Fibroblast of lung (primary cell): ENCODE measurements at places on chromosomes 12 and 14. TPM values are rescaled to one million over a fixed set of nuclear protein-coding genes. Genes with fewer than 3 reads are reported as not detected.

DNA sequence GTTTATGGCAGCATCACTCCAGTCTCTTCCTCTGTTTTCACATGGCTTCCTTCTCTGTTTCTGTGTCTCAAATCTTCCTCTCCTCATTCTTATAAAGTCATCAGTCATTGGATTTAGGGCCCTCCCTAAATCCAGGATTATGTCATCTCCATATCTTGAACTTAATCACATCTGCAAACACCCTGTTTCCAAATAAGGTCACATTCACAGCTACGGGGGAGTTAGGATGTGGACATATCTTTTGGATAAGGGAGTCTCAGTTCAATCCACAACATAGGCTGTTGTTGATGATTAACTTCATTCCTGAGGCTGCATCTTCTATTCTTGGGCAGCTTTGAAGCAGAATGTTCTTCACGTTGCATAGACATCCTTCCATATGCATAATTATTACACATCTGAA lies 40.3 kb upstream of the NTF3 start:
- peak; percentile 41 for DNase-seq

C12orf56 gene
- total RNA-seq, result 0.77 and 1.5 TPM in 2 replicates

DNA sequence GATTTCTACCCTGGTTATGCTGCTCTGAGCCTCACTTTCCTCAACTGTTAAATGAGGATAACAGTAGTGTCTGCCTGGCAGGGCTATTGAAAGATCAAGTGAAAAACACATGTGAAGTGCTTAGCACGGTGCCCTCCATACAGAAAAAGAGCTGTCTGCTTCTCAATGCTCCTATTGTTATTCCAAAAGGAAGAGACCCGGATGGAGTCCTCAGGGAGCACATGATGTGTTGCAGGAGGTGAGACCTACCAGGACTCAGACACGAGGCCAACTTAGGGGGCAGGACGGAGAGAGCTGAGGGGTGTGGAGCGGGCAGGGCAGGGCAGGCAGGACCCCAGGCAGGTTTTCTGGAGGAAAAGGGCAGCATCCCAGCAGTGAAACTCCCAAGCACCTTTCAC lies 8.9 kb downstream of the FAIM2 start:
- DNase-seq, result no peak

PRB4 gene
- not detected in 2 replicates for total RNA-seq

- no peak for DNase-seq
These were observed 141.7 kb downstream of the TMEM132C start for GRCh38 chr12:128408669-128409068.

DNA sequence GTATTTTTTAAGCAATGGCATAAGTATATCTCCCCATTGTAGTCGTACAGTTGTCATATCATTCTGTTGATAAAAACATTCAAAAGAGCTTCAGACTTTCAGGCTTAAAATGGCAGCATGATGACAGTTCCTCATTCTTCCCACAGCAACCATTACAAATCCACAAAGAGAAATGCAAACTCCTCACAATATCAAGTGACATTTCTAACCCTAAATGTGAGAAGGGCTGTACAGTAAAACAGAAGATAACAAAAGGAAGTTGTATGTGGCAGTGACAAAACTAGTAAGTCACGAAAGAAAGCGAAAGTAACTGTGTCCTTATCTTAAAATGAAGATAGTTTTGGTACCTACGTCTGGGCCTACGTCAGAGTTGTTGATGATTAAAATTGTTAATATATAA lies 46.7 kb downstream of the GXYLT1 start:
- DNase-seq, result no peak

ETFBKMT gene
- 4.4 and 6.1 TPM in 2 replicates for total RNA-seq

SUDS3 gene
- total RNA-seq, result 31.4 and 34.2 TPM in 2 replicates

- DNase-seq, result peak; percentile 36
These were observed 9.5 kb upstream of the NYNRIN start for GRCh38 chr14:24389226-24389848.

- no peak for DNase-seq
These were observed 20.9 kb upstream of the DHRS4 start for GRCh38 chr14:23932639-23933038.

GALNT4 gene
- 10.8 and 16.0 TPM in 2 replicates for total RNA-seq

NEUROD4 gene
- not detected in 2 replicates for total RNA-seq

GRCh38 chr12:26037615-26038220 lies 79.2 kb downstream of the RASSF8 start:
- DNase-seq, result no peak

GLIPR1L2 gene
- total RNA-seq, result 0.33 and 1.0 TPM in 2 replicates

DNA sequence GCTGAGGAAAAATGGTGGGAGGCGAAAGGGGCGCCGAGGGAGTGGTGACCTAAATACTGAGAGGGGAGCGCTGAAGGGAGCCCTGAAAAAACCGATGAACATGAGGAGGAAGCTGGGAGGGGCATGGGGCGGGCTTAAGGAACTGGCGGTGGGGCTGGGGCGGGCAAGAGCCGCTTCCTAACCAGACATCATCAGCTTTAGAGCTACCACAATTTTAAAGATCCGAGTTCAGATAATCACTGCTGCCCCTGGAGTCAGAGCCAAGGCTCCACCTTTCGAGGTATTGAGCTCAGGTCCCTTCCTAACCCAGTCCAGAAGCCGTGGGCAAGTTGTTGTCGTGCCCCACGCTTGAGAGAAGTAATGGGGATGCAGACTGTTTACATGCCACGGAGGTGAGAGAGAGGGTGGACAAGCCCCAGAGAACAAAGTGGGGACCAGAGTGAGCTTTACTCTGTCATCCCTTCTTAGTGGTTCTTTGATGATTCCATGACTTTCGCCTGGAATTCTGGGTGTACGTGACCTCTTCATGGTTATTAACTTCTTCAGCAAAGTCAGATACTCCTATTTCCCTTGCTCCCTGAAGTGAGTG lies 393 bp downstream of the ORMDL2 start:
- DNase-seq, result peak; percentile 23

DNA sequence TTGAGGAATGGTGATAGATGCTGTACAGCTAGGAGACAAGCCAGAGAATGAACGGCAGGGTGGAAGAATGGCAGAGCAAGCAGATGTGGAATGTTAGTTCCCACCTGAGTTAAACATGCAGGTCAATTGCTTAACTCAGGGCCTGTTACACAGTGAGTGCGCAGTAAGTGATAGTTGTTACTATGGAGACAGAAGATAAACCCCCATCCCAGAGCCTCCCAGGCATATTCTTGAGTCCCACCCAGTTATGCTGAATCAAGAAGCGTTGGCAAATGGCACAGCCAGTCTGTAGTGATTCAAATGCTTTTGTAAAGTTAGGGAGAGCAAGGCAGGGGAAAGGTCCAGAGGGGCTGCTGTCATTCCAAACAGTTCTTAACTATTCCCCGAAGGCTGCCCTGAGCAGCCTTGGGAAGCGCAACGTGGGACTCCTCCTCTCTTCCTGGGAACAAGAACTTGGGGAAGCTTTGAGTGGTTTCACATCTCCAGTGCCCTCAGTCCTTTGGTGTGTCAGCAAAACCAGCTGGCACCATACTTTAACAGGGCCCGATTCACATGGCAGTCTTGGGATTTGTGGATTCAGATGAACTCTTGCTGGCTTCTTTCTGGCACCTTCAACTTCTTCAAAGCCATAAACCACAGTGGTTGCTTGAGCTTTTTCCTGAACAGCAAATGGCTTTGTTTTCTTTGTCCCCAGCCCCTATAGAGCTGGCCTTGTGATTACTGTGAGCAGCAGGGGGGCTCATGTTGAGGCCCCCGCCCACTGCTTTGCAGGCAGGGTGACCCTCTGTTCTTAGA lies 66.4 kb downstream of the PPM1A start:
- no peak for DNase-seq
